ENCODE measurements at places on chromosomes 4 and X. TPM values are rescaled to one million over a fixed set of nuclear protein-coding genes. Genes with fewer than 3 reads are reported as not detected.

GRCh38 chr4:183396227-183396637, 48.2 kb upstream of the CDKN2AIP start:
- DNase-seq, result no peak

DNA sequence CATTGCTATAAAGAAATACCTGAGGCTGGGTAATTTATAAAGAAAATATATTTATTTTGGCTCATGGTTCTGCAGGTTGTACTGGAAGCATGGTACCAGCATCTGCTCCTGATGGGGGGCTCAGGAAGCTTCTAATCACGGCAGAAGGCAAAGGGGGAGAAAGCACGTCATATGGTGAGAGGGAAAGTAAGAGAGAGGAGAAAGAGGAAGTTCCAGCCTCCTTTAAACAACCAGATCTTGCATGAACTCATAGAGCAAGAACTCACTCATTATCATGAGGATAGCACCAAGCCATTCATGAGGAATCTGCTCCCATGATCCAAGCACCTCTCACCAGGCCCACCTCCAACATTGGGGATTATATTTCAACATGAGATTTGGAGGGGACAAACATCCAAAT, 125.0 kb upstream of the GRPR start:
- no peak for DNase-seq

DNA sequence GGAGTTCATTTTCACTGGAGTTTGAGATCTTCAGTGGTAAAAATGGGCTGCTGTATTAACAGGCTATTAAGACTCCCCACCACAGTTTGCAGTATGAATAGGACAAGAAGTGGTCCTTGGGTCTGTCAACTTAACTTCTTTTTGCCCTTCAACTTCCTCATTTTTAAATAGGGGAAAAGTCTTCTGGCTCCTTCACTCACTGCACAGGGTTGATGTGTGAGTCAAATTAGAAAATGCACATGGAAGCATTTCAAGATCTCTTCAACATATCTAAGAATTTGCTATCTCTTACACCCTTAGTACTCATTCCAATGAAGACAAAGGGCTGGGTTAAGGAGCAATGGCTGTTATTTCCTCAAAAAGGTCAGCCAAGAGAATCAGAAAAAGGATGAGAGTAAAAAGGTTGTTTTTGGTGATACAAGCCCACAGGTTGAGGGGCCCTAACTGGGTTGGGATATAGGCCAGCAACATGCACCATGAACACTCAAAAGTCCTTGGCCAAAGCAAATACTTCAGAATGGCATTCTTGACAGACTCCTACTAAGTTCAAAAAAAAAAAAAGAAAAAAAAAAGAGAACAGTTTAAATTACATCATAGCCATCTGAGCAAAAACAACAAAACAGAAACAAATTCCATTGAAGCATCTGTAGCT, 13.4 kb downstream of the PDE5A start:
- DNase-seq, result no peak

GRCh38 chrX:68428431-68428830, 4.9 kb downstream of the OPHN1 start:
- no peak for DNase-seq

GRCh38 chr4:57080781-57081650, 29.2 kb downstream of the IGFBP7 start:
- no peak for DNase-seq

DNA sequence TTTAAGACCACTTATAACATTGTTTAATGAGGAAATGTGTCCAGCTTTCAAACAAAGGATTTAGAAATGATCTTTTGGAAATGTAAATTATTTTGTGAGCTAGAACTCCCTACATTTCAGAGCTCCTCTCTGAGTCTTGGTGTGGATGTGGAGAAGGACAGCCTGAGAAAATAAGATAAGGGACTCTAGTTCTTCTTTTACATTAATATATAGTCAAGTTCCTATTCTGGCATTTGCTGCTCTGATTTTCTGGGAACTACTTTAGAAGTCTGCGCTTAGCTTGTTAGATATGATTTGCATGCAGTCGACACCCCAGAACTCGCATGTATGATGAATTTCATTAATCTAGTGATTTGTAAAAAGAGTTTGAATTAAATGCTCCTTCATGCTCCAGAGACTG, 45.5 kb downstream of the TSPAN7 start:
- DNase-seq, result no peak

DNA sequence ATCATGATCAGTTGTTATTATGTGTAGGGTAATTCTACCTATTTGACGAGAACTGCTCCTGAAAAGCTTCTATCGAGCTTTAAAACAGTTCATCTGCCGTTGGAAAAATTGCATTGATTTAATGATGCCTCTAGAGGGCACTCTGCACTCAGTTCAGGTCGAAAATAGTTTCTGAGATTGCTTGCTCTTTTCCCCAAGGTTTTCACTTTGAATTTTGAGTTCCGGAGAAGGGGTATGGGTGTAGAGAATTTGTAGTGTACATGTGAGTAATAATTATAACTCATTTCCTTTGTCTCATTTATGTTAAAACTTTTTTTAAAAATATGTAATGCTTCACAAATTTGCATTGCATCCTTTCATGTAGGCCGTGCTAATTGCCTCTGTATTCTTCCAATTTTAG, 28.4 kb upstream of the TNIP3 start:
- no peak for DNase-seq

DNA sequence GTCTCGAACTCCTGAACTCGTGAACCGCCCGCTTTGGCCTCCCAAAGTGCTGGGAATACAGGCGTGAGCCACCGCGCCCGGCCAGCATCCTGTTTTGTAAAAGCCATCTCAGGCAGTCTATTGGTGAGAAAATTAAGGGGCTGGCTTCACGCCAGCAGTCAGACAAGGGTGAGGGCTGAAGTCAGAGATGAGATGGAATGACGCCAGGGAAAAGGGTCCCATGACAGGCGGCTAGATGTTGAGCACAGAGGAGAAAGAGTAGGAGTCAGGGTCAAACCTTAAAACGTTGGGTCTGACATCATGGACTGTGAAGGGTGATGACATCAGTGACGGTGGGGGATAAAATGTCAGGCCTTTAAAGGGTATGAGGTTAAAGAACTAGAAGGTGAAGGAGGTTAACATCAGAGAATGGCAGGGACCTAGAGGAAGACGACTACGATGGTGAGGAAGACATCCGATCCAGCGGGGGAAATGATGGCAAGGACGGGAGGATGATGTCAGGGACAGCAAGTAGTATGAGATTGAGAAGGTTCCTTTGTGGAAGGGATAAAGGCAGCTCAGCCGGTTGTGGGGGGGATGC, 504 bp upstream of the RBM3 start:
- no peak for DNase-seq

DNA sequence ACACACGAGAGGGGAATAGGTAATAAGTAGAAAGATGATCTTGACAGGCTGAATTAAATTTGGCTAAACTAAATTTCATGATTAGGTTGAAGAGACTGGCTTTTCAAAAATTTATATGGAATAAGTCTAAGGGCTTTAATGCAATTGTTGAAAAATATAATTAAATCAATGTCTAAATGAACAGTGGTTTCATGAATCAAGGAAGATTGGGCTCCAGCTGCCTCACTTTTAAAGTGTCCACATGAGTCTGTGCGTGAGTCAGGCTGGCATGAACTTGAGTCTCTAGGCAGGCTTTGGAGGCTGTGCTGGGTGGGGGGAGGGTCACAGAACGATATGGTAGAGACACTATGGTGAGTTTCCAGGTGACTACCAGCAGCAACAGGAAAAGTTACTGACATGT, 111.9 kb downstream of the SORBS2 start:
- DNase-seq, result no peak

GRCh38 chrX:153857348-153857903, 27.1 kb upstream of the PDZD4 start:
- no peak for DNase-seq

- no peak for DNase-seq
Measured at GRCh38 chr4:109032671-109033070, 269.8 kb downstream of the COL25A1 start.

DNA sequence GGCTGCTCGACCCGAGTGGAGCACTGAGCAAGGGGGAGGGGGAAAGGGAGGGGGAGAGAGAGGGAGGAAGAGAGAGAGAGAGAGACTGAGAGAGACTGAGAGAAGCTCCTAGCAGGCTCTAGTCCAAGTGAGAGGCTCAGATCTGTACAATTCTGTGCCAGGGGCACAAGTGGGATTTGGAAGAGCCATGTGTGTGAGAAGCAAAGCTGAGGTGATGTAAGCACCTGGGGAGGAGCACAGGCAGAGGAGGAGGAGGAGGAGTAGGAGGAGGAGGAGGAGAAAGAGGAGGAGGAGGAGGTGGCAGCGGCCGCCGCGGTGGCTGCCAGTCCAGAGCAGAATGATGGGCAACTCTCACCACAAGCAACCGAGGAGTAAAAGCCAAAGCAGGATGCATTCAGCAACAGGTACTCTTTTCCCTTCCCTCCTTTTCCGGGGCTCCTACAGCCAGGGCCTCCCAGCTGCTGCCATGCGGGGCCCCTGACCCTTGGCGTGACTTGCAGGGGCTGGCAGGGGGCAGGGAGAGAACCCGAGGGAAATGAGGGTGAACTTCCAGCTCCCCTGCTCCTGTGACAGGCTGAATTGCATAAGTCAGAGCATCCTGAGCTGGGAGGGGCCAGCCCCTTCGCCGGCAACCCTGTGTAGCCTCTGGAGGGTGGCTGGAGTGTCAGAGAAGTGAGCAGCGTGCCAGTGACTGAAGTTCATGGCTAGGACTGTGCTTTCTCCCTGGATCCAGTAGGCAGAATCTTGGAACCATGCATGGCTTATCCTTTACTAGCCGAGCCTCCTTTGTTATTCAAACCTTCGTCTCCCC, 62.2 kb downstream of the RTL5 start:
- no peak for DNase-seq

- no peak for DNase-seq
Measured at GRCh38 chrX:38347136-38347535, 5.3 kb upstream of the OTC start.

DNA sequence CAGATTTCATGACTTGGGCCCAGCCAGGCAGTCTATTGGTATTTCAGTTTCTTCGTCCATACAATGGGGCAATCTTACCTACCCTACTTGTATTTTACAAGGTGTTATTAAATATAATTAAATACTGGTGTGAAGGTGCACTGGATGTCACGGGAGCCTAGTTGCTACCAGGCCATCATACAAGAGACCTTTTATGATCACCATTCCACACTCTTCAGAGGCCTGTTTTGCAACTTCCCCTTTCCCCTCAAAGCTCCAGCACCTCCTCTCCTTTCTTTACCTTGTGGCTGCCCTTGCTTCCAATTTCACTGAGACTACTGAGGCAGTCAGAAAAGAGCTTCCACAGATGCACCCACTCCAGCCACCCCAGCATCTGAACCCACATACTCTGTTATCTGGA, 93.8 kb upstream of the HELT start:
- DNase-seq, result no peak

DNA sequence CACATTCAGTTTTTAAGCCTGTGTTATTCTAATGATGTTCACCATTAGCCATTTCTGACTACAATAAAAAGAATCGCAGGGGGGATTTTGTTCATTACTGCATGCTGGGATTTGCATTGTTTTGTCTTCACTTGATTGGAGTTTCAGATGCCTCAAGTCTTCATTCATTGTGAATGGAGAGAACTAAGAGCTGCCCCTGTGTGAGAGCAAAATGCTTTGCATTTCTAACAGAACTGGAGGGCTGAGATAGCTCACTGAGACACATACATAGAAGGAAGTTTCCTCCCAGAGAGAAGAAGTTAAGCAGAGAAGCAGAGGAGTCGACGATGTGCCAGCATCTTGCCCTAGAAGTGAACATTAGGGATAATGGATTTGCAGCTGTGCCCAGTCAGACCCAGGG, 113.5 kb upstream of the GATB start:
- no peak for DNase-seq

- DNase-seq, result no peak
Measured at GRCh38 chr4:110170861-110171260, 27.6 kb downstream of the ELOVL6 start.

GRCh38 chr4:63169836-63170235, 1239.4 kb downstream of the TECRL start:
- no peak for DNase-seq

GRCh38 chr4:185227131-185227551, 17.7 kb downstream of the SNX25 start:
- DNase-seq, result no peak

DNA sequence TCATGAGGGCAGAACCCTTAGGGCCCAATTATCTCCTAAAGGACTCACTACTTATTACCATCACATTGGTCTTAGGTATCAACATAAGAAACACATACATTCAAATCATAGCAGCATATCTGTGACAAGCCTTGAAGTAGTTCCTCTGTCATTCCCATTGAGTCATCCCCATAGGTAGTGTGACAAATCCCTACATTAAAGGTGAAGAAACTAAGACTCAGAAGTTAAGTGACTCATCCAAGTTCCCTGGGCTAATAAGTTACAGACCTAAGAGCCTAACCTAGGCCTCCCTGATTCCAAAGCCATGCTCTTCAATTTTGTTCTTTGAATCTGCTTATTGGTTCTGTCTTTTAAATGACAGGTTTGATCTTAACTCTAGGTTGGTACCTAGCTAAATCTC, 58.2 kb downstream of the CD38 start:
- no peak for DNase-seq

DNA sequence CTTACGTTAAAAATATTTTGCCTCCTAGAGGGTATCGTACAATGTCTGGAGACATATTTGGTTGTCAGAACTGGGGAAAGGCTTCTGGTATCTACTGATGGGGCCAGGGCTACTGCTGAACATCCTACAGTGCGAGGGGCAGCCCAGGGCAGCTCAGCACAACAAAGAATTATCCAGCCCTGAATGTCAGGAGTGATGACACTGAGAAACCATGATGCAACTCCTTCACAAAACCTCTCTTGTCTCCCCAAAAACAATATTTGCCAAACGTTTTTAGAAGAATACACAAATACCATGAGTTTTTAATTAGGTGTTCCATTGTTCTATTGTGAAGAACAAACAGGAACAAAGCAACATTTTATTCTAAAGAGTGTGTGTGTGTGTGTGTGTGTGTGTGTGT, 43.4 kb upstream of the CLNK start:
- no peak for DNase-seq

DNA sequence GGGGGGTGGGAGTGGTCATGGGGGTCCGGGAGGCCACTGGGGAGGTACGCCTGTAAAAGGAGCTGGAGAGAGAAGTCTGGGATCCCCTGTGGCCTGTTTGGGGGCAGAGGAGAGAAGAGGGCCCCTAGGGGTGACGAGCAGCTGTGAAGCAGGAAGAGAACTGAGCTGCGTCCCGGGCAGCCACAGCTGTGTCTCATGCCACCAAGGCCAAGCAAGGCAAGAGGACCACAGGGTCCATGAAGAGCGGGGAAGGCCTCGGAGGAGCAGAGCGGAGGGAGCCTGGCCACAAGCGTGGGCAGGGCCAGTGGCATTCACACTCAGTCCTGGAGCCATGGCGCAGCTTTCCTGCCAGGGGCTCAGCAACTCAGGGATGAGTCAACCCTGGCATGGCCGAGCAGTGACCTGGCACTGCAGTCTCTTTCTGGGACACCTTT, 13.6 kb upstream of the NAT8L start:
- DNase-seq, result peak; percentile 66

- DNase-seq, result no peak
Measured at GRCh38 chr4:75715105-75715799, 9.1 kb upstream of the USO1 start.

Gene C1QTNF7
- 2.3 TPM for total RNA-seq

Gene TSPAN7
- total RNA-seq, result 13.0 TPM

Gene ATP1B4
- total RNA-seq, result 16.9 TPM

Gene NDNF
- total RNA-seq, result 5.1 TPM

Gene CT55
- not detected for total RNA-seq

Gene TBX22
- not detected for total RNA-seq

Gene IL21
- total RNA-seq, result not detected

Gene PROM1
- total RNA-seq, result 12.6 TPM
